Stimulated activated CD8-positive, alpha-beta memory T cell treated with anti-CD3 and anti-CD28 coated beads, Interleukin-7, amount 100 ng/mL, for 1 hour (primary cell): ENCODE measurements at places on chromosomes 12 and 14.

DNA sequence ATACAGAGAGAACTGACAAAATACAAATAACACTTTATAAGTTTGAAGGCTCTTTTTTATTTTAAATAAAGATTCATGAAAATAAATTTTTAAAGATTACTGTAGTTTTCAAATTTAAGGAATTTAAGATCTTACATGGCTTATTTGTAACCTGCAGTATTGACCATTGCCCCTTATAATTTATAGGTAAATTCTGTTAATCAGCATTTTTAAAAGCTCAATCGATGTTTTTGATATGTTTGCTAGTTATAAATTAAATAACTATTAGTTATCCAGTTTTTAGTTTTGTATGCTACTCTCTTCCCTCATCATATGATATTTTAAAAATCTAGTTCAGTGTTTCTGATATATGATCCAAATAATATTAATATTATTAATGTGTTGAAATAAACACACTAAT, 109.9 kb downstream of the MON2 start:
- DNase-seq, result no peak

GRCh38 chr12:20374795-20375194, 6.5 kb downstream of the PDE3A start:
- DNase-seq, result no peak

DNA sequence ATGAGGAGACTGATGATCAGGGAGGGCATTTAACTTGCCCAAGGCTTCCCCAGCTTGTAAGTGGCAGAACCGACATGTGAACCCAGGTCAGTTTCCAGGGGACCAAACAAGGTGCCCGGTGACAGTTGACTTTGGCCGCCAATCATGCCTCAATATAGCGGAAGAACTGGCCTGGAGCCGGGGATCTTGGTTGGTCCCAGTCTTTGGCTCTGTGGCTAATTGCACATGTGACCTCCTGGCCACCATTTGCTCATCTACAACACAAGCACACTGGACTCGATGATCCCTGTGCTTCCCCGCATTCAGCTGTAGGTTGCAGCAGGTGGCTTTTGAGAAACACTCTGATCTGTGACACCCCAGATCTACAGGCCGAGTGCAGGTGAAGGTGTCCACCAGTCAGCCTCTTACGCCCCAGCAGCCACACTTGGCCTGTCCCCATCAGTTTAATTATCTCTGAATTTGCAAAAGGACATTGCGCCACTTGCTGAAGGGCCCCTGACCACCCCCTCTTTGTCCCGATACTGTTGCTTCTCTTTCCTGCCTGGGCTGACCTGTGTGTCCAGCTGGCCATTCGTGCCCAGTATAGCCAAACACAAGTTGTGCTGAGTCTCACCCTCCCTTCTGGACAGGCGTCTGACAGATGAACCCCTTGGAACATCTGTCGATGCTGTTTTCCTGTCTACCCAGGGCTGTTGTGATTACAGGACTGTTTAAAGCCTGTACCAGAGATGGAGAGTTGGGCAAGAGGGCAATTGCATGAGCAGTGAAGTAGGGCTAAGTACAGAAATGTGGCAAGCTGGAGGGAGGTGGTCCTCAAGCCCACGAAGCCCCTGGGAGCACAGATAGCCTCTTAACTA, 14.1 kb downstream of the ACACB start:
- DNase-seq, result no peak

DNA sequence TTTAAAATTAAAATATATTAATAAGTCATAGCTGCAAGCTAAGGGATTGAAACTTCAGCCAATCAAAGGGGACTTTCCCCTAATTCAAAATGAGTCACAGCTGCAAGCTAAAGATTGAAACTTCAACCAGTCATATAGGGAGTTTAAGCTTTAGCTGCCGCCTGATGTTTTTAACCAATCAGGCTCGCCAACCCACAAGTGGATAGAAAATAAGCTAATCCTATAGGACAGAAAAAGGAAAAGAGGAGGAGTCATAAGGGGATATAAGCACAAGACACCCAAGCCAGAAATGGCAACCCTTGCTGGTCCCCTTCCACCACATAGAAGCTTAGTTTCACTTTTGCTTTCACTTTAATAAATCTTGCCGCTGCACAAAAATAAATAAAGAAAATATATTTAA, 1154.6 kb downstream of the GALC start:
- no peak for DNase-seq

- DNase-seq, result no peak
Measured at GRCh38 chr12:43444940-43445564, 107.0 kb downstream of the ADAMTS20 start.

DNA sequence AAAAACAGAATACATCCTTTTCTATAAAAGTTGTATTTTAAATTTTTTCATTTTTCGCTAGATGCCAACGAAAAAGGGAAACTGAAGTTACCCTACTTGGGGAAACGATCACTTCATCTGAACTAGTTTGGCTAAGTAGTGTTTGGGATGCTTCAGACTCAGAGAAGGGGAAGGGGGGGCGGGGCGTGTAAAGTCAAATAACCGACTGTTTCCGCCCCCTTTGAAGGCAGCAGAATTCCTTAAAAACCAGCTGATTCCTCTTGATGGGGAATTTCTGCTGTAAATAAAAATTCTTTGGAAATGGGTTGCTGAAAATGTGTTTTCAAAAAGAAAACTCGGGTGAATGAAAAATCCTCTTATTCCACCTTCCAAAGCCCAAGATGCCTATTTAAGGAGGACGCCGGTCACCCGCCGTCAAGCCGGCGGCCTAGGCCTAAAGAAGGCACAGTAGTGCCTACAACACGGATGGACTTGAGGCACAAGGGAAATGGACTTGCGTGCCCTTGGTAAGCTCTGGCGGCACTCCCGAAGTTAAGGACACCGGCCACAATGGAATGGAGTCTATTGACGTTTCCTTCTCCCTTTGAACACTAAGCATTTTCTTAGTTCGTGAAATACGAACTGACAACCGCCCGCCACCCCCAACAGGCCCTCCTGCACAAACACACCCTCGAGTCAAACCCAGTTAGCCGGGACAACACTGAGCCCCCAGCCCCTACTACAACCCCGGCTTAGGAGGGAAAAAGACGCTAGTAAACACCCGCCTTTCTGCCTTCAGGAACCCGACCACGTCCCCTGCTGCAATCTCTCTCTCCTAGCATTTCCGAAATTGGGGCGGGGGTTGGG, 1.9 kb downstream of the ATXN2 start:
- DNase-seq, result no peak

DNA sequence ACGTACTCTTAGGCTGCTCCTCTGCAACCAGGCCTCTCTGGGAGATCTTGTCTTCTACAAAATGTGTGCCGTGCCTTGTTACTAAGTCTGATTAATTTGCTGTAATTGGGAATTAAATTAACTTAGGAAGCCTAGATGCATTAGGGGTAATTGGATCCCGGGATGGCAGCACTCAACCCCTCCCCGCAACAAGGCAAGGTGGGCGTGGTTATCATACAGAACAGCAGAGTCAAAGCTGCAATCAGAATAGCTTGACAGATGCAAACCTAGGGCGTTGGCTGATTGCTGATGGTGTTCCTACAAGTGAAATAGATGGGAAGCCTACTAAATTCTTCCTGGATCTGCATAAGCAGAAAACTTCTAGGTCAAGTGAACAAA, 34.5 kb upstream of the NFYB start:
- DNase-seq, result no peak

- no peak for DNase-seq
Measured at GRCh38 chr12:33383503-33383902, 56.1 kb downstream of the SYT10 start.

- no peak for DNase-seq
Measured at GRCh38 chr12:100375038-100375735, 18.3 kb downstream of the SLC17A8 start.

DNA sequence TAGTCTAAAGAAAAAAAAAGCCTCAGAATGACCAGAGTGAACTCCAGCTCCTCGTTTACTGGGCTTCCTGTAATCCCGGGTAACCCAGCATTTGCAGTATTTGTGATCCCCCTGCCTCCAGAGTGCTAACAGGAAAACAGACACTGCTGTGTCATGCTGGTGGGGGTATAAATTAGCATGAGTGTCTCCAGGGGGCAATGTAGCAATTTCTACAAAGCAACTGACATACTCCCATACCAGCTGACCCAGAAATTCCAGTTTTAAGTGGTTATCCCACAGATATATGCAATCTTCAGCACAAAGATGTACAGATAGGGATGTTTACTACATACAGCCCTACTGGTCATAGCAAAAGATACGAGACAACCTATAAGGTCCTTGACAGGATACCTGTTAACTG, 18.8 kb downstream of the TTC7B start:
- DNase-seq, result no peak

- DNase-seq, result no peak
Measured at GRCh38 chr12:93039930-93040329, 110.8 kb upstream of the EEA1 start.

DNA sequence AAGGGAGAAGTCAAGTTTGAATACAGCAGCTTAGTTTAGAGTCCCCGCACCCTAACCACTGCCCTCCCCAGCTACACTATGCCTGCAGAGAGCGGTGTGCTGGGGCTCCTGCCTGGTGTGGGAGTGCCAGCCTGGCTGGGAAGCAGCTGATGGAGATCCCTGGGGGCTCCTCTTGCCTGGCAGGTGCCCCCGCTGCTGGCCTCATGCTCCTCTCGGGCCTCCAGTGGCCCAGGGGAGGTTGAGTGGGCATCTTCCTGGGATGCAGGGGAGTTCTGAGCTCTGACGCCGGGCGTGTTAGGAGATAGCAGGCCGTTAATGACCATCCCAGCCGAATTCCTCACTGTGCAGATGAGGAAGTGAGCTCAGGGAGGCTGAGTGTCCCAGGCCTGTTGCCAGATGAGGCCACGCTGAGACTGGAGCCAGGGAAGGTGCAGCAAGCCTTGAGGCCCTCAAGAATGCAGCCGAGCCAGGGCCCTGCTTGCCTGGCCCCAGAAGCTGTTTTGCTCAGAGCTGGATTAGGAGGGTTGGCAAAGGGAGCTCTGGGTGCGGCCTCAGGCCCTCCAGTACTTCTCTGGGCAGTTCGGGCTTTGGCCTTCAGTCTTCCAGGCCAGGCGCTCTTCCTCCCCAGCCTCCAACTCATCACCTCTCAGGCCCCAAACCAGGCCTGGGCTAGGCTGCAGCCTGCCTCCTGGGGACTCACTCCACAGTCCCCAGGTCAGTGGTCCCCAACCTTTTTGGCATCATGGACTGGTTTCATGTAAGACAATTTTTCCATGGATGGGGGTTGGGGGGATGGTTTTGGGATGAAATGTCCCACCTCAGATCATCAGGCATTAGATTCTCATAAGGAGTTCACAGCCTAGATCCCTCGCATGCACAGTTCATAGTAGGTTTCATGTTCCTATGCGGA, 6.6 kb upstream of the CYP46A1 start:
- no peak for DNase-seq

- no peak for DNase-seq
Measured at GRCh38 chr12:90055071-90055470, 346.4 kb upstream of the ATP2B1 start.

GRCh38 chr12:6044082-6044481, 80.4 kb downstream of the VWF start:
- no peak for DNase-seq

GRCh38 chr12:80815351-80815750, 98.6 kb downstream of the MYF5 start:
- no peak for DNase-seq

DNA sequence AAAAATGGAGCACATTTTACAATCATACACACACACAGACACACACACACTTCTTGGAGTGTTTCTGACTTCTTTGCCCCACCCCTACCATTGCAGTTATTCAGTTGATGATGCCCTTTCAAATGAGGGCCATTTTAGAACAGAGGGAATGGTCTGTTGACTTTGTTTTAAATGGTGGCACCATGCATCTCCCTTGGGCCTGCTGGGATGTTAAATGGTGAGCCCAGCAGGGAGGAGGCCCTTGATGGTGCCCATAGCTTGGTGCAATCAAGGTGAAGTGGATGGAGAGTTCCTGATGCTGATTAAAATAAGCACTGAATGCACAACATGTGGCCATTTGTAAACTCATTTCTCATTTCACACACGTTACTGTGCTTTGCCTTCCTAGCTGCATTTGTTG, 13.3 kb downstream of the C12orf75 start:
- DNase-seq, result no peak

- DNase-seq, result no peak
Measured at GRCh38 chr14:93493054-93493453, 62.3 kb downstream of the UNC79 start.

- DNase-seq, result no peak
Measured at GRCh38 chr14:70641548-70642302, at the start of gene TTC9. Gene TTC9, plus strand, starts transcription at chr14:70641916. Its CDS starts 214 bp downstream, at chr14:70642130.

DNA sequence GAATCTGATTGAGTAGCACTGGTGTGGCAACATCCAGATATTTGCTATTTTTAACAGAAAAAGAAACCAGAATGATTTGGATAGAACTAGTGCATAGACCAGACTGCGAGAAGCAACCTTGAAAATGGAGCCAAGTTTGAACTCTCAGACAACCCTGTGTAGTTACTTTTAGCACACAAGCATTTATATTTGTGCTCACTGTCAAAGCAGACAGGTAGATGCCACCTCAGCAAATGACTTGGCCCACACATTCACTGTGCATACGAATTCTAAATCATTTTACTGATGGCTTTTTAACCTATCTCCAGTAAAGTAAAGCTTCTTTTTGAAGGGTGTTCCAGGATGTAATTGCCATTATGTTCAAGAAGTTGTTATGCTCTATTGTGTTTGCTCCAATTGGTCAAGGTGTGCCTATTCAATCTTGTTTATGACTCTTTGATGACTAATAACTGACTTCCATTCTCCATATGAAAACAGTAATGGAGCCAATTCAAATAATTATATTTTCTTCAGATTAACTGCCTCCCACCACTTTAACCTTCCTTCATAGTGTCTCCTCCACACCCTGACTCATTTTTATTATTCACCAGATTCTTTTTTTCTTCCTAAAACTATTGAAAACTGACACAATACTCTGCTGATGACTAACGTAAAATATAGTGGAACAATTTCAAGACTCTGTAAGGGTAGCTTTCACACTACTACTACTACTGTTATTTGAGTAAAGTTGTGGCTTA, 138.5 kb downstream of the CCER1 start:
- no peak for DNase-seq
